Retinal pigment epithelial cell (primary cell): ENCODE measurements at places on chromosomes 6 and 20.

GRCh38 chr6:138287144-138287955 is 69.1 kb upstream of the PBOV1 start:
- no peak for DNase-seq

DNA sequence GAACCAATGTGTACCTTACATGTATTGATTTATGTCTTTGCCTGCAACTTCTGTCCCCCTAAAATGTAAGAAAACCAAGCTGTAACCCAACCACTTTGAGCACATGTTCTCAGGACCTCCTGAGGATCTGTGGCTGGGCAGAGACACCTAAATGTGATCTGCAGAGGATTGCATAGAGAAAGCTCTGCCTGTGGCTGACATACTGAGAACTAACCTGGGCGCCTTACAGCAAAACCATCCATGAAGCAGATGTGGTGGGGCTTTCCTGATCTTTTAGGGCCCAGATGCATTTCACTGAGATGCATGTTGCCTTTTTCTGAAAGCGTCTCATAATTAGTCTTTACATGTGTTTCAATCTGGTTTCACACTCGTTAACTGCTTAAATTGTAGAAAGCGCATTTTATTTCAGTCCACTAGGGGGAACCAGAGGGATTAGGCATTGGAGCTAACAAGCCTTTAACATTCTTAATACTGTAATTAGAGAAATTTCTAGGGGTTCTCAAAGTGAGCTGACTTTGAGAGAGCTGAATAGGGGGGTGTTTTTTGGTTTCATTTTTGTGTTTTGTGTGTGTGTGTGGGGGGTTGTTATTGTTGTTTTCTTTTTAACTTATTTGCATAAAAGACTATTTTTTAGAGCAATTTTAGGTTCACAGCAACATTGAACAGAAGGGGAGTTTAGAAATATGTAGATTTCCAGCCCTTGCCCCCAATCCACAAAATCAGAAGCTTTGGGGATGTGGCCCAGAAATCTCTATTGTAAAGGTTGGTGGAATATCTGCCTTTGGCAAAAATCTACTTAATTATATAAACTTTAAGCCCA is 50.9 kb upstream of the FAM184A start:
- peak; percentile 44 for DNase-seq

DNA sequence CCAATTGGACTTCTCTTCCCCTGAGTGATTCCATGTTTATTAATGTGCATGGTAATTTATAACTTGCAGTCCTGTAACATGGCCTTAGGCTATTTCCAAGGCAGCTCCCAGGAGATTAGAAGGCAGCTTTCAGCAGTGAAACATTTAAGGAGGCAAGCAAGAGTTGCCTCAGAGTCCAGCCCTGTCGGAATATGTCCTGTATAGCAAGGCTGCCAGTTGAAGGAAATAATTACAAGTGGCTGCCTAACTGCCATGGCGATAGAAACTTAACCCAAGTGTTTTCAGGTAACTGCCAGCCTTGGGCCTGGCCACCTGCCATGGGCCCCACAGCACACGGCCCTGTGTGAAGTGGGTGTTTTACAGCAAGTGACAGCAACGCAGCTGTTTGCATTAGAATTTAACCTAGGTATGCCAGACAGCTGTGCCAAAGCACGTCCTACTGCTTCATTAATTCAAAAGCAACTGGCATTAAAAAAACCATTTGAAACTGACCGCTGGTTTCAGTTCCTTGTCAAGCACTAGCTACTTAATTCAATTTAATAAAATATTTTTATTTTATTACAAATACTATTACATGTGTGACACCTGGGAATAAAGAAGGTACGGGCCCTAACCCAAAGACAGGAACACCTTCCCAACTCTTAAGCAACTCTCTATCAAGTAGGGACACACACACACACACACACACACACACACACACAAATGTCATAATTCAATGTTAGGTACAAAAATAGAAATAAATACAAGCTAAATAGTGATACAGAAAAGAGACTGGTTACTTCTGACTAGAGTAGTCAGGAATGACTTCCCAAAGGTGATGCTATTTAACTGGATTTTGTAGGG is 151.8 kb upstream of the HEY2 start:
- no peak for DNase-seq

DNA sequence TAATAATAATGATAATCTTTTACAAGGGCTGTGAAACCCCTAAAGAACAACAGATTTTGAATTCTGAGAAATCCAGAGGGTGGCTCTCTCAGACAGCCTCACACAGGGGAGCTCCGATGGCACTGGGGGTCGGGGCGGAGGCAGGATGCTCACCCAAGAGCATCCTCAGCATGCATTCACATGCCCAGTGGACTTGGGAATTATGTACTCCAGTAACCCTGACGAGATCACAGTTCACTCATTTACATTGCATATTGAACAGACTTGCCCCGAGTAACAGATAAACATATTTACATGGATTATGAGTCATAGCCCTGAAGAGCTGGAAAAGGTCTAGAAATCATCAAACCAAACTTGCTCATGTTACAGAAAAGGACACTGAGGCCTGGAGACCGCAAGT is 482.7 kb upstream of the JARID2 start:
- peak; percentile 61 for DNase-seq

- DNase-seq, result no peak
Observed at GRCh38 chr6:133807501-133807900, 81.4 kb upstream of the TCF21 start.

GRCh38 chr6:36050947-36051710 is 23.5 kb downstream of the MAPK14 start:
- no peak for DNase-seq

- no peak for DNase-seq
Observed at GRCh38 chr20:16530201-16530681, 43.0 kb downstream of the KIF16B start.

GRCh38 chr6:26109772-26110171 is 22.5 kb downstream of the HFE start:
- no peak for DNase-seq

DNA sequence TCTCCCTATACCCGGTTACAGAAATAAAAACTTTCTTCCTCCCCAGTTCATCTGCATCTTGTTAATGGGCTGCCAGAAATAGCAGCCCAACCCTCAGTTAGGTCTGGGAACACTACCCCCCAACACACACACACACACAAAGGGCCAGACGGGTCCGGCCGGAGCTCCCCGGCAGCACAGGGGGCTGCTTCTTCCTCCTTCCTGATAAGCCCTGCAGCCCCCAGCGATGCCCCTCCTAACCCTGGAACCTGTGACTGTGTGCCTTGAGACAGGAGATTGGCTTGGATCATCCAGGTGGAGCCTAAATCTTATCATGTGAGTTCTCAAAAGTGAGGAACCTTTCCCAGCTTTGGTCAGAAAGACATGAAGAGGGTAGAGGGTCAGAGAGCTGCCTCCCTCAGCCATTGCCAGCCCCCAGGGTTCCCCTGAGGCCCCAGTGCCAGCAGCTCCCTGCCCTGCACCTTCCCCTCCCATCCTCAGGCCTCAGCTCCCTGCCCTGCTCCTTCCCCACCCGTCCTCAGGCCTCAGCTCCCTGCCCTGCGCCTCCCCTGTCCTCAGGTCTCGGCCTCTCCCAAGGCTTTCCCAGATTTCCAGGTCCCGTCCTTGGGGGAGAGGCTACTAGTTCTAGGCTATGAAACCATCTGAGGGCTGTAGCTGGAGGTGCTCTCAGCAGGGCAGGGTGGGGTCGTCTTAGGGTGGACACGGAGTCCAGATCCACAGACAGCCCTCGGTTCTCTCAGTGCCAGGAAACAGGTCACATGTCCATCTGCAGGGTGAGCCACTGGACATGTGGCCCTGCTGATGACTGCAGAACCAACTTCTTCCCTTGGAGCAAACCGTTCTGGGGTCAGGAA is 34.5 kb upstream of the CST7 start:
- no peak for DNase-seq

DNA sequence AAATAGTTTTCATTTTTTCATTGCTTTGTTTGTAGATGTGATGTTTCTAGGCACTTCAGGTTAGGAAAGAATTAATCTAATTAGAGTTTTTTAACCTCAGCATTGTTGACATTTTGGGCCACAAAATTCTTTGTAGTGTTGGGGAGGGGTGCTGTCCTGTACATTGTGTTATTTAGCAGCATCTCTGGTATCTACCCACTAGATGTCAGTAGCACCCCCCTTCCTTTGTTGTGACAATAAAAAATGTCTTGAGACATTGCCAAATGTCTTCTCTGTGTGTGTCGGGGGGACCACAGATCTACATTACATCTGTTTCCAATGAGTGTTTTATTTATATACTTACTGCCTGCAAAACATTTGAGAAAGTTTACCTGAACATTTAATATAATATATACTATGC is 45.6 kb downstream of the EYA4 start:
- DNase-seq, result no peak

- no peak for DNase-seq
Observed at GRCh38 chr20:6767536-6768227, at the start of gene BMP2. Gene BMP2 (plus strand): TSS chr20:6767686. CDS start chr20:6770127, 2,441 bp downstream.

DNA sequence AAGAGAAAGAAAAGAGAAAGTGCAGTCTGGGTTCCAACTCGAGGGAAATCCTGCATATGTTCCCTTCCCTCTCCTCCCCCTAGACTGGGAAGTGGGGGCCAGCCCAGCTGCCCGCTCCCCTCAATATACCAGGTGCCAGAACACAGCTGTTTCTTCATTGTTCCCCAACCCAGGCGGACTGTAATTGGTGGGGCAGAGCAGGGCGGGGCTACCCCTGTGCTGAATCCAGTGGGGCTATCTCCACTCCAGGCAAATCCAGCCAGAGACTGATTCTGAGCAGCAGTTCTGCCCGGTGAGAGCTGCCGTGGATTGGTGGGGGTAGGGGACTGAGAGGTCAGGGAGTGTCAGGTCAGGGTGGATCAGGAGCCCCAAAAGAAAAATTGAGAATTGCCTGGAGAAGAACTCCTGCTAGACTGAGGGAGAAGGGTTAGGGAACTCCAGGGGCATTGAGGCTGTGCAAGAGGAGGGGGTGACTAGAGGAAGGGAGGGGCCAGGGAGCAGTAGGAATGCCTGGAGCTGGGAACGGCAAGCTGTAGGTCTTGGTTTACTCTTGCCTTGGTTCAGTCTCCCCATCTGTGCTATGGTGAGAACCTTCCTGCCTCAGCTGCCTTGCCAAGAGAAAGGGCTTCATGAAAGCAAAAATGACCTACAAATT is at the start of gene MYMX:
MYMX (plus strand) TSS at position 250 of the 655 bp plus-strand sequence. CDS start 546 bp downstream, outside the sequence.
- DNase-seq, result no peak

DNA sequence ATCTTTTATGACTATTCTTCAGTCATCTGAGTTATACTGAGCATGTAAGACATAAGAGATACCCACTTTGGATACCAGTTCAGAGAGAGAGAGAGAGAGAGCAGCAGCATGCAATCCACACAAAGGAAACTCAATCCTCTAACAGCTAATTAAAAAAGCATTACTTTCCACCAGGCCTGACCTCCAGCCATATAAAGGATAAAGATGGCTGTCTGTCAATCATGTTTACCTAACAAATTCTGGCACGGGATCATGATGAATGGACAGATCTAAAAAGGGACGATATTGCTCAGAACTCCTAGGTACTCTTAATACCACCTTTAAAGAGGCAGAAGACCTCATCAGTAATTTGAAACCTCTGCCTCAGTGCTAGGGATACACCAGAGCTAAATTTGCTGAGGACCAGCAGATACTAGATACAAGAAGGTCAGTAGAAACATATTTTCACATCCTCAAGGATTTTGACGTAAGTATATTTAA is 159.2 kb downstream of the RPS12 start:
- no peak for DNase-seq

GRCh38 chr20:2507875-2508630 is 662 bp downstream of the ZNF343 start:
- no peak for DNase-seq

DNA sequence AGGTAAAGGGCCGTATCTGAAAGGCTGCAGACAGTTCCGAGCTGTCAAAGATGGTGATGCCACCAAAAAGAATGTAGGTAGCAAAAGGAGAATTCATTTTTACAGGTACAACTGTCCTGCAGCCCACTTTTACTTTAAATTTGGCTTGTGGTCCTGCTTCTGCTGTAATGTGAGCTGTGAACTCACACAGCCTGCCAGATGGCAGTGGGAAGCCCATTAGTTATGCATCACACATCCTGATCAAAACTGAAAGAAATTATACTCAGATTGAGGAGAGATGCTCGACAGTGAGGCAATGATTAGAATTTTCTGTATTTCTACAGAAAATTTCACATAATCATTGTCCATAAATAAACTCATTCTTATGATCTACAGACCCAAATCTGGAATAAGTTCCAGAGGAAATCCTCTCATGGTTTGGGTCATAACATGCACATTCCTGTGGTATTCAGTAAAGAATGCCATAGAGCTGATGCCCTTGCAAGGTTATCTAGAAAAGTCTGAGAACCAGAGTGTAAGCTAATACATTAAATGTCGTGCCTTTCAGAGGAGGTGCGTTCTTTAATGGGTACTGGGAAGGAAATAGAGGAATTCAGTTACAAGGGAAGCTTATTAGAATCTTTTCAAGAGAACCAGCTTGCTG is 23.9 kb upstream of the E2F3 start:
- DNase-seq, result peak; percentile 80

GRCh38 chr6:4545893-4546292 is 230.3 kb upstream of the CDYL start:
- DNase-seq, result no peak

DNA sequence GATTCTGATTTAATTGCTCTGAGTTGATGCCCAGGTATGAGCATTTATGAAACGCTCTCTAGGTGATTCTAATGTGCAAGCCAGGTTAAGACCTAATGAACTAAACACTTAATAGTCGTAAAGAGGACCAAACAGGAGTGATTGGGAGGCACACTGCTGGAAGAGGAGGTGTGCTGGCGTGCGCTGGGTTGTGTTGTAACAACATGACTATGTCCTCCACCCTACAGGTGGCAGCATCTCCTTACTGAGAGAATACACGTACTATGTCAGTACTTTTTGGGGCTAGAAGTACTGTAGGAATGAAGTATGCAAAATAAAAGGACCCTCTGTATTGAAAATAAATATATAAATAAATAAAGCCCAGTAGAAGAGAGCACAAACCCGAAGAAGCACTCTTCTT is 11.9 kb downstream of the C6orf89 start:
- no peak for DNase-seq

DNA sequence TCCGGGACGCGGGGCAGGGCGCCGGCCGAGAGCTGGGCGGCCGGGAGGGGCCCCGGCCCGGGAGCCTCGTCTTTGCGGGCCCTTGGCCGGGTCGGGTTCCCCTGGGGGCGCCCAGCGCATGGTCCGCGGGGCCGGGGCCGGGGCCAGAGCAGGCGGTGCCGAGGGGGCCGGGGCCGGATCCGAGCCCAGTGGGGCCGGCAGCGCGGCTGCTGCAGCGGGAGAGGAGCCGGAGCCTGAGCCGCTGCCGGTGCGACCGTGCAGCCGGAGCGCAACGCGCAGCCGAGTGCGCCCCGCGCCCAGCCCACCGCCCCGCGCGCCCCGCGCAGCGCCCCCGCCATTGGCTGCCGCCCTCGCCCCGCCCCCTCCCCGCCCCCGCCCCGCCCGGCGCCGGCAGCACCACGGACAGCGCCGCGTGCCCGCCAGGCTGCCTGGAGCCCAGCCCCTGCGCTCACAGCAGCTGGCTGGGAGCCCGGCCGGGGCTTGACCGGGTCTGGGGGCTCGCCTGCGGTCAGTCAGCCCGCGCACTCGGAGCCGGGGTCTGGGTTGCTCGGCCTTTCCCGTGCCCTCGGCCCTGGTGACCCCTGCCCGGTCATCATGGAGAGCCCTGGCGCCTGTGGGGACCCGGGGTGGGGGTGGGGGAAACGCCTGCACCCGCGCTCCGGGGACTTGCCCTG is at the start of gene HRH3:
HRH3 (minus strand) TSS at position 287 of the 674 bp plus-strand sequence. CDS start 308 bp downstream, outside the sequence.
- DNase-seq, result no peak

GRCh38 chr6:56647172-56647762 is 4.6 kb upstream of the DST start:
- DNase-seq, result no peak
